ENCODE measurements at places on chromosomes 7 and 10.

GRCh38 chr10:132877473-132877872 lies 64.9 kb downstream of the CFAP46 start:
- DNase-seq = no peak
- H3K36me3 ChIP-seq = no peaks in the 10 kb centered on the region
- H3K27me3 ChIP-seq = peaks cover 52% of the 10 kb centered on the region
- peaks cover 3% of the 10 kb centered on the region for H3K4me1 ChIP-seq
- H3K4me3 ChIP-seq = no peak overlapping the region

GRCh38 chr7:143507094-143507518 lies 29.4 kb downstream of the TAS2R41 start:
- no peaks in the 10 kb centered on the region for H3K36me3 ChIP-seq
- H3K4me3 ChIP-seq = no peak overlapping the region
- no peak for DNase-seq
- H3K27me3 ChIP-seq = peaks cover 1% of the 10 kb centered on the region
- H3K27ac ChIP-seq = no peak overlapping the region
- H3K4me1 ChIP-seq = peaks cover 2% of the 10 kb centered on the region

GRCh38 chr10:125846894-125847293 lies 23.5 kb downstream of the BCCIP start:
- H3K27me3 ChIP-seq = no peaks in the 10 kb centered on the region
- no peak for DNase-seq
- H3K4me1 ChIP-seq = no peaks in the 10 kb centered on the region

- no peak overlapping the region for H3K4me3 ChIP-seq
- no peak for DNase-seq
- peak overlapping the region; percentile 26 for H3K27ac ChIP-seq
- H3K4me1 ChIP-seq = peaks cover 32% of the 10 kb centered on the region
- H3K27me3 ChIP-seq = no peaks in the 10 kb centered on the region
- peaks cover 33% of the 10 kb centered on the region for H3K36me3 ChIP-seq
These were observed 82.8 kb downstream of the CDK6 start for GRCh38 chr7:92753614-92754013.

- H3K27ac ChIP-seq = no peak overlapping the region
- no peaks in the 10 kb centered on the region for H3K36me3 ChIP-seq
- H3K27me3 ChIP-seq = no peaks in the 10 kb centered on the region
- no peak for DNase-seq
These were observed 13.7 kb upstream of the LAMB4 start for GRCh38 chr7:108143658-108144420.

DNA sequence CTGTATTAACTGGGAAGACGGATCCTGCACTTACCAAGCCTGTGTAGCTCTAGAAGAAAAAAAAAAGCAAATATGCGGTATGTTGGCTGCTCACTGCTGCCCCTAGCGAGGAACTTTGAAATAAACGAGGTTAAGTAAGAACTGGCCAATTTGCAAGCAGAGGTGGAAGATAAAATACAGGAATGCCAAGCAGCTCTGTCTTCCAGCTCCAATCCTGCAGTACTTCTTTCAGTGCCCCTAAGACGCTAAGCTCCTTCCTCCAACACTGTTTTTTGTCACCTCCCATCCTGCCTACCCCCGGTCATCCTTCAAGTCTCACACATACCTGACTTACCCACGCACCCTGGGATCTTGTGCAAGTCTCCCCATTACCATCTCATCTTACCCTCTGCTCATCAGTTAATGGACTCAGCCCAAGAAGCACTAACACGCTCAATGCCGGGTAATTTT lies 809 bp downstream of the C10orf143 start:
- peaks cover 8% of the 10 kb centered on the region for H3K27me3 ChIP-seq
- peaks cover 16% of the 10 kb centered on the region for H3K4me1 ChIP-seq
- H3K27ac ChIP-seq = peak overlapping the region; percentile 92
- peaks cover under 1% of the 10 kb centered on the region for H3K36me3 ChIP-seq
- peak; percentile 79 for DNase-seq

GRCh38 chr7:149027055-149027454 lies 1.2 kb downstream of the PDIA4 start:
- H3K27me3 ChIP-seq = peaks cover 3% of the 10 kb centered on the region
- peak overlapping the region; percentile 94 for H3K4me3 ChIP-seq
- H3K36me3 ChIP-seq = no peaks in the 10 kb centered on the region
- peaks cover 41% of the 10 kb centered on the region for H3K4me1 ChIP-seq
- no peak for DNase-seq
- peak overlapping the region; percentile 99 for H3K27ac ChIP-seq

DNA sequence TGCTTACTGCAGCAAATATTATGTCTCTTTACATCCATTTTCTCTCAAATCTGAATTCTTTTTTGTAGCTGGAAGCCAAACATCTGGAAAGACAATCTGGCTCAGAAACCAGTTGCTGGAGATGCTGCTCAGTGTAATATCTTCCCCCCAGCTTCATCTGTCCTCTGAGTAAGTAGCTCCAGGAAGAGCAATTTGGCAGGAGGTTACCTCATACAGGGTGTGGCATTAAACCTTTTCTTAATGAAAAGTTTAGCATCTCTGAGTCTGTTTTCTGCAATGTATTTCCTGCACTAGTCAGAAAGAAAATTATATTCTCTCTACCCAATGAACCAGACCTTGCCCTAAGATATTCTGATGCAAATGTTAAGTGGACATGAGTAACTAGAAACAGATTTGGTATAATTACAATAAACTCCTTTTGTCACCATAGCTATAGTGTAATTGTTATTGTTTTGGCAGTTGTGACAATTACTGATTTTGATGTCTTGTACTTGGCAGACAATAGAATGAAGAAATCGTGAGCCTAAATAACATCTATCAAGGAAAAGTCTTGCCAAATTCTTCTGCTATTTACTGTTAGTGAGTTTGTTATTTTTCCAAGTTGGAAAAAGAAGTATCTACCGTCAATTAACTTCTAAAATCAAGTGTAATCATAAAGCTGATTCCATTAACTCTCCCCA lies 123.3 kb downstream of the WDFY4 start:
- peaks cover 29% of the 10 kb centered on the region for H3K4me1 ChIP-seq
- peaks cover 9% of the 10 kb centered on the region for H3K27me3 ChIP-seq
- H3K27ac ChIP-seq = no peak overlapping the region

- no peak overlapping the region for H3K27ac ChIP-seq
- H3K36me3 ChIP-seq = no peaks in the 10 kb centered on the region
- H3K27me3 ChIP-seq = peaks cover 8% of the 10 kb centered on the region
These were observed 99.4 kb downstream of the CCDC3 start for GRCh38 chr10:12902135-12902572.

DNA sequence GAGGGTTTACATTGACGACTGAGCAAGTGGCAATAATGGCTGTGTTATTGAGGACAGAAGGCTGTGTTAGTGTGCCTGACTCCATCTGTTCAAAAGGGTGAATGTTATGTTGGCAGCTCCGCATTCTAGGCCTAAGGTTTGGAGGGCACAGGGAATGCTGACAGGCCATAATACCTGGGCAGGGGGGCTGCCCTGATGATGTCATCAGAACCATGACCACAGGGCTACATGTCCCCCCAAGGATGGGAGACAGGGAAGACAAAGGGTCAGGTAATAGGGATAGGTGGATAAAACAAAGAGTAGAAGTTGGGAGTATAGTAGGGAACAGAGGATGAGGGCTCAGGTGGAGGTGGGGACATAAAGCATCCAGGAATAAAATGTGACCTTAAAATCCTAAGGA lies 1.8 kb upstream of the PPP3CB start:
- H3K36me3 ChIP-seq = peaks cover 6% of the 10 kb centered on the region
- H3K27ac ChIP-seq = no peak overlapping the region
- no peak overlapping the region for H3K4me3 ChIP-seq
- H3K4me1 ChIP-seq = peaks cover 32% of the 10 kb centered on the region

GRCh38 chr10:79937701-79938151 lies 11.2 kb downstream of the SFTPD start:
- DNase-seq = no peak
- H3K36me3 ChIP-seq = no peaks in the 10 kb centered on the region
- no peak overlapping the region for H3K27ac ChIP-seq
- H3K27me3 ChIP-seq = peaks cover 2% of the 10 kb centered on the region

- DNase-seq = peak; percentile 53
- H3K4me1 ChIP-seq = peaks cover 29% of the 10 kb centered on the region
- no peaks in the 10 kb centered on the region for H3K36me3 ChIP-seq
- peak overlapping the region; percentile 82 for H3K27ac ChIP-seq
- H3K27me3 ChIP-seq = peaks cover 58% of the 10 kb centered on the region
These were observed 1.4 kb upstream of the OSBPL3 start for GRCh38 chr7:24981171-24981951.

- no peak overlapping the region for H3K27ac ChIP-seq
- H3K36me3 ChIP-seq = no peaks in the 10 kb centered on the region
- no peaks in the 10 kb centered on the region for H3K4me1 ChIP-seq
- peaks cover 15% of the 10 kb centered on the region for H3K27me3 ChIP-seq
- H3K4me3 ChIP-seq = no peak overlapping the region
- DNase-seq = no peak
These were observed 97.3 kb upstream of the SFMBT2 start for GRCh38 chr10:7507887-7508726.

GRCh38 chr10:88115968-88116367 lies 252.5 kb downstream of the PTEN start:
- H3K4me1 ChIP-seq = peaks cover 9% of the 10 kb centered on the region
- DNase-seq = no peak
- no peaks in the 10 kb centered on the region for H3K36me3 ChIP-seq
- H3K4me3 ChIP-seq = no peak overlapping the region
- peaks cover 5% of the 10 kb centered on the region for H3K27me3 ChIP-seq

DNA sequence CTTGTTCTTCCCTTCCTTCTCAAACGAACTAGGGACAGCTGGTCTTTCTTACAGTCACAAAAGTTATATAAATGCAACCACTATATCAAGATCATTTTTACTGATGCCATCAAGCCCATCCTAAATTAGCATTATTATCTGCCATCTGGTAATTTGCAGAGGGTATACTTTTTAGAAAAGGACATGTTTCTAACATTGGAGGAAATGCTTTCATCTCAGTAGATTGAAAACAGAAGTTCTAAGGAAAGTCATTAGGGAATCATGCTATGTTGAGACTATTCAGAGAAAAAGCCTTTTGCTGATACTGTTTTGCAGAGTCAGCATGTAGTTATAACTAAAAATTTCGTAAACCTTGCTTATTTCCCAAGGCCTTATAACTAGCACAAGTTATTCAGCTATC lies 146.7 kb downstream of the WNT2 start:
- H3K4me3 ChIP-seq = no peak overlapping the region
- peaks cover 44% of the 10 kb centered on the region for H3K36me3 ChIP-seq
- peaks cover 27% of the 10 kb centered on the region for H3K4me1 ChIP-seq

- DNase-seq = no peak
- peaks cover 11% of the 10 kb centered on the region for H3K4me1 ChIP-seq
- H3K27me3 ChIP-seq = no peaks in the 10 kb centered on the region
- H3K27ac ChIP-seq = no peak overlapping the region
- H3K4me3 ChIP-seq = no peak overlapping the region
These were observed 12.0 kb upstream of the RHOBTB1 start for GRCh38 chr10:60955957-60956425.

- no peaks in the 10 kb centered on the region for H3K4me1 ChIP-seq
- no peaks in the 10 kb centered on the region for H3K27me3 ChIP-seq
- H3K4me3 ChIP-seq = no peak overlapping the region
- no peak overlapping the region for H3K27ac ChIP-seq
- DNase-seq = no peak
- H3K36me3 ChIP-seq = peaks cover 6% of the 10 kb centered on the region
These were observed 47.8 kb upstream of the KAT6B start for GRCh38 chr10:74778436-74779094.

DNA sequence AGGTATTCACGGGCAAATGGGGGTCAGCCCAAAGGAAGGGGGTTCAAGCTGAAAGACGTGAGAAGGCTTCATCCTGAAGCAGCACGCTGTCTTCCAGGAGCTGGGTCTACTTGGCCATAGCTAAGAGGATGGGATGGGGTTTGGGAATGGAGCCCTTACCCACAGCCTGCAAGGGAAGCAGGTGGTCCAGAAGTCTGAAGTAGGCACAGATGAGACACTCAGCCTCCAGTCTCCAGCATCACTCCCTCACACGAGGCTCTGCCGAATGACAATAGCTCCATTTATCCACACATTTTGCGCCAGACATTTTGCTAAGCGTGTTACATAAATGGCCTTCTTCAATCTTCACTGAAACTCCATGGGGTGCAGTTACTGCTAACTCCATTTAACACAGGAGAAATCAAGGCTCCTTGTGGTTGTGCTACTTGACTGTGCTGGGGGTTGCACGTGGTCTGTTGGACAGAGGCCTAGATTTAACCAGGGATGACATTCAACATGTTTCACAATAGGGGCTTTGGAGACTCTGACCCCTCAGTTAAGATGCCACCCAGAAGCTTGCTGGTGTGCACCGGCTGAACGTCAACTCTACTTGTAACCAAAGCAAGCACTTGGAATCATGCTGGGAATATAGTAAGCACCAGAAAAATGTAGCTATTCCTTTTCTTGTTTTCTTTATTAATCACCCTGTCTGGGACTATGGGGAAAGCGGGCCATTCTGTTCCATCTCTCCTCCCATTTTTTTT lies 85.3 kb downstream of the FAM241B start:
- no peak for DNase-seq
- H3K4me3 ChIP-seq = no peak overlapping the region
- H3K4me1 ChIP-seq = peaks cover 13% of the 10 kb centered on the region
- peaks cover 15% of the 10 kb centered on the region for H3K27me3 ChIP-seq
- H3K27ac ChIP-seq = no peak overlapping the region

DNA sequence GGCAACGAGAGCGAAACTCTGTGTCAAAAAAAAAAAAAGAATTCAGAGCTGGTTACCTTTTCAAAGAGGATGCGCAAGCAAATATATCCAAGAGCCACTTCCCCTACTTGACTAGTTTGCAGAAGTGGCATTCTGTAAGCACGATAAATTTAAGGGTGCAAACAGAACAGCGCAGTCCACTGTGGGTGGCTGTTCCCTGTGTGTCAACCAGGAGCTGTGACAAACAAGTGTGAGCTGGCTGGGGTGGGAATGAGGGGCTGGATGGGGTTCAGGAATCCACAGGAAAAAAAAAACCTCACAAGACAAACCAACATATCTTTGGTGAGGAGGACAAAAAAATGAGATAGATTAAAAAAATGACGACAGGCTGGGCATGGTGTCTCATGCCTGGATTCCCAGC lies 15.9 kb downstream of the GUSB start:
- DNase-seq = no peak
- no peak overlapping the region for H3K4me3 ChIP-seq
- H3K4me1 ChIP-seq = no peaks in the 10 kb centered on the region
- no peaks in the 10 kb centered on the region for H3K27me3 ChIP-seq

DNA sequence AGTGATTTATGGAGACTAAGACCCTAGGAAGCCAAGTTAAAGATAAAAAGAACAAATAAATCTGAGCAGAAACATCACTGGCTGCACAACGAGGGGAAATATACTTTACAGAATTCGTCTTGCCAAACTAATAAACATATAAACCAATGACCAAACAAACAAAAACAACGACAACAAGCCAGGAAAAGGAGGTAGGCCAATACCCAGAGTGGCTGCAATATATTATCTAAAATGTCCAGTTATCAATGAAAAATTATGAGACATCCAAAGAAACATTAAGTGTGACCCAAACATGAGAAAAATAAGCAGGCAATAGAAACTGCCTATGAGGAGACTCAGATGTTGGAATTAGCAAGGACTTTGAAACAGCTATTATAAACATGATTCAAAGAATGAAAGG lies 81.0 kb downstream of the PKD1L1 start:
- H3K27me3 ChIP-seq = no peaks in the 10 kb centered on the region
- H3K4me3 ChIP-seq = no peak overlapping the region
- H3K36me3 ChIP-seq = no peaks in the 10 kb centered on the region
- no peaks in the 10 kb centered on the region for H3K4me1 ChIP-seq
- DNase-seq = no peak
